Mesenteric fat pad (tissue), 1 donor: ENCODE measurements at places on chromosomes 16 and 17. TPM values are rescaled to one million over a fixed set of nuclear protein-coding genes. Genes with fewer than 3 reads are reported as not detected.

The PTRH2 gene
- 29.1 TPM for total RNA-seq

The GGT6 gene
- total RNA-seq: not detected

The OTOP2 gene
- not detected for total RNA-seq

The APOBR gene
- total RNA-seq: 4.1 TPM
